ENCODE measurements at places on chromosomes 13 and 19. TPM values are rescaled to one million over a fixed set of nuclear protein-coding genes. Genes with fewer than 3 reads are reported as not detected.

The TLE6 gene
- 7.6 TPM for polyA plus RNA-seq

The ZNF66 gene
- polyA plus RNA-seq, result 5.6 TPM

The LRP3 gene
- 21.5 TPM for polyA plus RNA-seq

The ZNF571 gene
- polyA plus RNA-seq, result 9.3 TPM

Data from right renal cortex interstitium (tissue), 3 donors.